DMS 273 treated with DMSO at 0.1 percent for 48 hours (cell line): ENCODE measurements at places on chromosomes 2 and 18.

- peak; percentile 64 for DNase-seq
Measured at GRCh38 chr2:69012310-69013141, 453 bp upstream of the ANTXR1 start.

- no peak for DNase-seq
Measured at GRCh38 chr2:3650140-3650920, 7.7 kb upstream of the ALLC start.

DNA sequence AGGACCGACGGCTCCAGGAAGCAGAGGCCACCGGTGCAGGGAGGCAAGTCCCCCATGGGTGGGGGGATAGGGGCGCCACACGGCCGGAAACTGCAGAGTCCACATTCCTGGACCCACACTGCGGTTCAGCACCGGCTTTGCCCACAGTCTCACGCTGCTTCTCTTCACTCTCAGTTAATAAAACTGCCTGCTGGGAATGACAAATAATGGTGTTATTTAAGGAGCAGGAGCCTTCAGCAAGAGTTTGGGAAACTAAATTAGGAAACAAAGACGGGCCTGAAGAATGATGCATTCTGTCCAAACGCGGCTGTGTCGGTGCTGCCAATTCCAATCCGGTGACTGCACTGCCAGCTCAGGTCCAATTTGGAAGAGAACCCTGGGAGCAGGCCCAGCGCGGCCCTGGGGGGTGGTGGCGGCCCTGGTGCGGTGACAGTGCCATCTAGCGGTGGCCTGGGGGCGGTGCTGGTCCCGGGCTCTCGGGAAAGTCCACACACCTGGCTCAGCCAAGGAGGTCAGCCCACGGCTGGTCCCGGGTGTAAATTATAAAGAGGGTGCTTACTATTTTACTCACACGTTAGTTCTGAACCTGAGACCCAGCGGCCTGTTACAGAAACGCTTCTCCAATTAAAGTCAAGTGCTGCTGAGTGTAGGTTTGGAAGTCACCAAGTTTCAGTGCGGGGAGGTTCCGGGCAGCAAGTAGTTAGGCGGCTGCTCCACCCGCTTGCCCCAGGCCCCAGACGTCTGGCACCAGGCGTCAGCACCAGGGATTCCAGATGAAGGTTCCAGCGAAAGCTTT lies 73.1 kb upstream of the PXDN start:
- no peak for DNase-seq

- no peak for DNase-seq
Measured at GRCh38 chr2:48781366-48781765, 25.8 kb upstream of the LHCGR start.

GRCh38 chr2:85761512-85761944 lies 7.7 kb downstream of the ATOH8 start:
- no peak for DNase-seq

DNA sequence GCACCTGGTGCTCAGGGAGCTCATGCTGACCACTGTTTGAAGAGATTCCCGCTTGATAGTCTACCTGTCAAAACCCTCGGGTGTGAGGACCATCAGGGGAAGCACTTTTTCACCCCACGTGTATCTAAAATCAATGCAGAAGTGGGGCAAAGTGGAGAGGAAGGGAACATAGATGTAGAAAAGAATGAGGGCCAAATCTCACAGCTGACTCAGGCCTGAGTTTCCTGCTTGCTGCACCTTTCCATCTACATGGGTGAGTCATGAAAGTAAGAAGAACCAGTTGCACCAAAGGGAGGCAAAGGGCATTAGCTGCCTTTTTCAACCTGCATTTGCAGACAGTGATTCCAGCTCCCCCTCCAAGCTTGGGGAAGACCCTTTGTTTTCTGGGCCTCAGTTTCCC lies 100.2 kb upstream of the MYCN start:
- no peak for DNase-seq

DNA sequence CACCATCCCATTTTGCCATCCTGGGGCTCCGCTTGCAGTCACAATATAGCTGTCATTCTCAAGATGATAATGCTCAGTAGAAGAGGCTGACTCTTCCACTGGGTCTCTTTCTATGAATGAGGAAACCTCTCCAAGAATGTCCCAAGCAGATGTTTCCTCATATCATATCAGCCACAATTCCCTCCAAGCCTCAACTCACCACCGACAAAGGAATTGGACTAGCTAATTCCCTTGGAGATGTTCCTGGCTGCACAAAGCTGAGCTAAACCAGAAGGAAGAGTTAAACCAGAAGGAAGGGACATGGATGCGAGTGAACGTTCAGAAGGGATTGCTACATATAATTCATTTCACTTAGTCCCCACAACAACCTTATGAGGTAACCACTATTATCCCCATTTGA lies 65.0 kb upstream of the NPAS2 start:
- DNase-seq, result no peak

DNA sequence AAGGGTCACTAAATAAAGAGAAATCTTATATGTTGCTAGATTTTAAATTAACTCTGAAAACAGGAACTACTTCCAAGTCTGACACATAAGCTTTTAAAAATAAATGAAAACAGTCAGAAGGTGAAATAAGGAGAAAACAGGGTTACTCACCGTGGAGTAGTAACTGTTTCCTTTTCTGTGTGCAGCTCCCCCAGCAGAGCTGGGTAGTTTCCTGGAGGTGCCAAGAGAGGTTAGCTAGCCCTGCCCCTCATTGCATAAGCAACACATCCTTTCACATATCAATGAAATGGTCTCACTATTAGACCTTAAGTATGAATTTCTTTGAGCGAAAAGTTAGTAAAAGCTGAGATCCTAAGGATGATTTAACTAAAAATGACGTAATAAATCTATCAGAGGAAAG lies 54.0 kb upstream of the GPR75 start:
- DNase-seq, result no peak

- no peak for DNase-seq
Measured at GRCh38 chr2:192150166-192150565, 44.6 kb downstream of the TMEFF2 start.

DNA sequence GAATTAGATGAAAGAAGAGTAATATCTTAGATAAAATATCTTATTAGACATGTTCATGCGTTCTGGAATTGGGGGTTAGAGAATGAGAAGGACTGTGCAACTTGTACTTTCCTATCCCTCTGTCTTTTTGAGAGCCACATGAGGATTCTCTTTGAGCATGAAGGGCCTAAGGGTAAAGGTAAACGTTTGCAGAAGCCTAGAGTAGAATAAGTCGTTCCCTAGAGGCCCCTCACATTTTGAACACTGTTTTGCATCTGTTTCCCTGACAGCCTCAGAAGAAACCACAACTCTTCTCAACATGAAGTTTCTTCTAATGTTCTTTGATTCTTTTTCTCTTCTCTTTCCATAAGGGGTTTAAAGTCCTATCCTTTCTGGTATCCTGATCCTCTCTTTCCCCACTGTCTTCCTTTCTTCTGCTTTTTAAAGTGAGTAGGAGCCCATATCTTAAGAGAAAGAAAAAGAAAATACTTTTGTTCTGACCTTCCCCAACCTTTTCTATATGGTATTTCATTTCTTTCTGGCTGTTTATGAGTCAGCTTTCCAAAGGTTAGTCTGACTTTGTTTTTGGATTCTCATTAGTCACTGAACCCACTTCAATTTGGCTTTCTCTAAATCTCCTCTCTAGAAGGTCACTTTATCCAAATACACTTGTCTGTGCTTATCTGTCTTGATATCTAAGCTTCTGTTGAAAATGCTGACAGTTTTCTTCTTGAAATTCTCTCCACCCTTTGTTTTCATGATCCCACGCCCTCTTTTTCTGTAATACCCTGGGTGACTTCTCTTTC lies 34.8 kb downstream of the PPP1R1C start:
- no peak for DNase-seq

DNA sequence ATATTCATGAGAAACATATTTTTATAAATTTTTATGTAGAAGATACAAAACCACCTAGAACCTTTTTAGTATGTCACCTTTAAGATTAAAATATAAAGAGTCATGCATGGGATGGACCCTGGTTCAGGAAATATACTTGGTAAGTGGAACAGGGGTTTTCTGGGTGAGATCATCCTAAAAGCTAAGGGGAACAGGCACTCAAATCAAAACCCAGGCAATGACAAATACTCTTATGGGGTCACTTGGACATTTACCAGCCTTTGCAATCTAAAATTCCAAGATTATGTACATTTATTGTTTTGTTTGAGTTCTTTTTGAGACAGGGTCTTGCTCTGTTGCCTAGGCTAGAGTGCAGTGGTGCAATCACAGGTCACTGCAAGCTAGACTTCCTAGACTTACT lies 65.8 kb downstream of the SGPP2 start:
- DNase-seq, result no peak

- no peak for DNase-seq
Measured at GRCh38 chr18:77632758-77633157, 383.1 kb downstream of the GALR1 start.

GRCh38 chr2:45128580-45128997 lies 119.3 kb upstream of the SIX2 start:
- no peak for DNase-seq

DNA sequence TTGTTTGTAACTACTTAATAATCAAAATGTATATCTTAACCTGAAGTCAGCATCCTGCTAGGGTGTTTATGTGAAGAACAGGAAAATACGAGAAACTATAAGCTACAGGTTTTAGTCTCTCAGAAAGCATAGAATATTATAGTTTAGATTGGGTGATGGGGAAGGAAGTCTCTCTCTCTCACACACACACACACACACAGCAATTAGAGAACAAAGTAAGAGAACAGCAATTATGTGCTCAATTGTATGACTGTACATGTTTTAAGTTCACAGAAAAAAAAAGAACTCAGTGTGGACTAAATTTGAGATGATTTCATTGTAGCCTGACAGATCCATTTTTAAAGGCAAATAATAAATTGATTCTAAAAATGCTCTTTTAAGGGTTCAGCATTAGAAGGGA lies 94.3 kb upstream of the ZNF516 start:
- no peak for DNase-seq

DNA sequence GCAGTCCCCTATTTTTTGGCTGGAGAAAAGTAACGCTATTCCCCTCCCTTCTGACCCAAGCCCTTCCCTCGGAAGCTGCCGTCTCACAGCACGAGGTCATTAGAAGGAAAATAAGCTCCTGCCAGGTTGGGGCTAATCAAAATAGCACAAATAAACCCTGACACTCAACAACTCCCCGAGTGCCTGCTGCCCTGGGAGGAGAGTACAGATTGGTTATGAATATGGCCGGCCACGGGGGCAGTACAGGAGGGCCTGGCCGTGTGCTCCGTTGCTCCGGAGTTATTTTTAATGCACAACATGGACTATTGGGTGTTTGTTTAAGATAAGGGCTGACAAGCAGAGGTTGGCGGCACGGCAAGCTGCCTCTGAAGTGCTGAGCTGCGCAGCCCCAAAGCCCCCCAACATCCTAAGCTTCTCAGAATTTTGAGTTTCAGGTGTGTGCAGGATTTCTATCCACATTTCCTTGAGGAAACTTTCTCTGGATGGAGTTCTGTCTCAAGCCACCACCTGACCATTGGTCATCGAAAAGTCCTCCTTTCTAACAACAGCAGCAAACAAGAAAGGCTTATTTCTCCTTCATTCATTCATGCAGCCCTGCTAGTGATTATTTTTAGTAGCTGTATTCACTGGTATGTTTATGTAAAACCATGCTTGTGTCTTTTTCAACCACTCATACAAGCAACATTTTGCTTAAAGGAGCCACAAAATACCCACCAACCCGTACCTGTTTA lies 58.7 kb downstream of the PAX3 start:
- DNase-seq, result no peak

- no peak for DNase-seq
Measured at GRCh38 chr18:24033641-24034412, 19.3 kb downstream of the TTC39C start.

GRCh38 chr2:185628985-185629384 lies 109.6 kb upstream of the FSIP2 start:
- DNase-seq, result no peak

DNA sequence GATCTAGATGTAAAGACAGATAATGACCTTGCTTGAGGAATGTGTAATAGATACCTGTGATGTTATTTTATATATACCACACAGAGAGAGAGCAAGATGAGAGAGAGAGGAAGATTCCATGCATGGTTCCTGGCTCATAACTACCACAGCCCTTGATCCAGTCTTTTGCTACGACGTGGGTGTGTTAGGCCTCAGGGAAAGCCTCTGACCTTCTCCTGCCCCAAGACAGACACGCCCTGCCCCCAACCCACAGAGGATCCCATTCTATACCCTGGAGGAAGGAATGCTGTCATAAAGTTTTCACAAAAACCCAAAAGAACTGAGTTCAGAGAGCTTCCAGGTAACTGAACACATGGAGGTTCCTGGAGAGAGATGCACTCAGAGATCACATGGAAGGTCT lies 193.1 kb downstream of the ZEB2 start:
- no peak for DNase-seq

- DNase-seq, result no peak
Measured at GRCh38 chr2:192098814-192099491, 95.8 kb downstream of the TMEFF2 start.

DNA sequence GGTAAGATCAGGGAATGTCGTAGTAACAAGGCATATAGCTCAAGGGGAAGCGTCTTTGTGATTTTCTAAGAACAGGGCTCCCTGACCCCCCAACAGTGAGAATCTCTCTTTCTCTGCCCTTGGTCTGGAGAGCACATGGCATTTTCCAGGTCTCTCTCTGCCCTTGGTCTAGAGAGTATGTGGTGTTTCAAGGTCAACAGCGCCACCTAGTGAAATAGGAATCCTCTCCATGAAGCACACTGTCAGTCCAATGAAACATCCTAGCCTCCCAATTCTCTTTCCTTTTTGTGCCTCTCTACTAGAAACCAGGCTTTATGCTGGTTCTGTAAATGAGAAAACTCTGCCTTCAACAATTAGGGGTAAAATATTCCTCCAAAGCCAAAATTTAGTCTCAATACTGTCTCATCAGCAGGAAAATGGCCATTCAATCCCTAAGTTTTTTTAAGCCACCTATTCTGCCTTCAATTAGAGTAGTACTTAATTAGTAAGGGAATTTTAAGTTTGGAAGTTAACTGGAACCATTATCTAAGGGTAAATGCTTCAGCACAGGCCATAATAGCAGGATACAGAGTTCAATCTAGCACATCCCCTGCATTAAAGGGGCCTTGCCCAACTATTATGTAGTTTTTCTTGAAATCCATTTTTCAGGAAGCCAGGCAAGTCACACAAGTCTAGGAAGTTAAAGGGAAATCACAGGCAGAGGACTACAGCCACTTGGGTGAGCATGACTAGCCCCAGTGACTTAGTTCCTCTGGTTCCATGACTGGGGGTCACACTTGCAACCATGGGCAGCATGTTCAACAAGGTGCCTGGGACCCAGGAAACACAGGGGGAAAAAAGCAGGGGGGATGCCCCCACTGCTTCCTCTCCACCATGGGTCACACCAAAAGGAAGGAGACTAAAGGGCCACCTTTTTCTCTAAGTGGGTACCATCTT lies 12.4 kb downstream of the DYM start:
- no peak for DNase-seq
